ENCODE measurements at places on chromosomes 3 and 15.

DNA sequence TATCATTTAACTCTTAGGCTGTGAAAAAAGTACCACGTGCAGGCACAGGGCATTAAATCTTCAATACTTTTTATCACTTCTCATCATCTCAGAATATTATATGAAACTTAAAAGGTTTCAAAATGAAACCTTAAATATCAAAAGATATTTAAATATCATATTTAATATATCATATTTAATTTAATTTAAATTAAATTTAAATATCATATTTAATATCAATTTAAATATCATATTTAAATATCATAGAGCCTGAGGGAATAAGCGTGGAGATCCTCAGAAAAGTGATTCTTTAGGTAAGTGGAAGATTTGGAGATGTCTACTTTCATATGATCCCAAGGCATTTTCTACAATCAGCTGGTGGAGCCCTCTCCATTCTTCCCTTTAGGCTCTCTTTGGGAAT, 716.6 kb downstream of the OTOL1 start:
- no peak for DNase-seq

- DNase-seq: no peak
These were observed 197.9 kb downstream of the XXYLT1 start for GRCh38 chr3:195072916-195073564.

DNA sequence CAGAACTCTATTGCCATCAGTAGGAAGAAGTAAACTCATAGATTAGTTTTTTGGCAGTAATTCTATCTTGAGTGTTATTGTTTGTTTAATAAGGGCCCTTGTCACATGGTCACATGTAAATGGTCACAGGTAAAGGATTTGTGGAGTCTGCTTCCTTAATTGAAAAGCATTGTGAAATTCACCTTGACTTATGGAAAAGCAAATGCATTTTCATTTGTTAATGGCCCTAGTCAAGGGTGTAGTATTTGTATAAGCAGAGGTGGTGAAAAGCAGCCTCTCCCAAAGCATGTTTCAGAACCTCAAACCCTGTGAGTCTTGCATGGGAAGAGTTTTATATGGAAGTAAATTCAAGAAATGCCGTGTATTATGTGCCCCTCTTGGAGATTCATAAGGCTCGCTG, 197.5 kb upstream of the NR2E3 start:
- DNase-seq: no peak

DNA sequence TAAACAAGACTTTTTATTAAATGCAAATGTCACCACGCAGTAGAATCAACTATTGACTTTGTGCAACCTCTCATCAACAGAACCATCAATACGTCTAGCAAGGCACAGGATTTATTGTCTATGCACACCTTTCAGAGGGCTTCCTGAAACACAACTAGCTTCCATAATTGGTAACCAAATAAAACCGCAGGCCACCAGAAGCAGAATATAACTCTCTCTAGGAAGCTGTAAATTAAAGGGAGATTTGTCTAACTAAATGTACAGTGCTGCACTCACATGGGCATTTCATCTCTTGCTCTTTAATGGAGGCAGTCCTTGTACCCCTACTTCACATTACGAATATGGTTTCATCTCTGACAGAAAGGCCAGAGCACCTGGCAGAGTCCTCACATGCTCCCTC, 93.0 kb downstream of the FHIT start:
- no peak for DNase-seq

GRCh38 chr3:190825386-190826016, 37.0 kb downstream of the GMNC start:
- no peak for DNase-seq

- DNase-seq: peak; percentile 66
These were observed 625 bp upstream of the ELL3 start for GRCh38 chr15:43777267-43777914.

GRCh38 chr3:27571345-27571744, 87.2 kb upstream of the SLC4A7 start:
- no peak for DNase-seq

- no peak for DNase-seq
These were observed 30.5 kb upstream of the NOX5 start for GRCh38 chr15:68983961-68984481.

GRCh38 chr3:183308751-183309150, 55.7 kb downstream of the B3GNT5 start:
- no peak for DNase-seq

DNA sequence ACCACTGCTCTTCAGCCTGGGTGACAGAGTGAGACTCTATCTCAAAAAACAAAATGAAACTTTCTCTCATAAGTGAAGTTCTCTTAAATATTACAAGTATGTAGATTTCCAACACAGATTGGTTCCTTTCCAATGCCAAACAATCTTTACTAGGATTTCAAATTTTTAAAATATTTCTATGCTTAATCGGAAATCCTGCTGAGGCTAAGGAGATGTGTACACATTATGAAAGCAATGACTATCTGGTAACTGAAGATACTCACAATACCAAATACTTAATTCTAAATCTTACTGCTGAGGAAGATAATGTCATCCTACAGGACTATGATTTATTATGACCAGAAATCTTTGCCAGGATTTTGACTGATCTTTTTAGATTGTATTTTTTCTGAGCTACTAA, 255.6 kb upstream of the ZNF717 start:
- no peak for DNase-seq

GRCh38 chr3:111521891-111522290, 20.1 kb upstream of the CD96 start:
- DNase-seq: peak; percentile 34

DNA sequence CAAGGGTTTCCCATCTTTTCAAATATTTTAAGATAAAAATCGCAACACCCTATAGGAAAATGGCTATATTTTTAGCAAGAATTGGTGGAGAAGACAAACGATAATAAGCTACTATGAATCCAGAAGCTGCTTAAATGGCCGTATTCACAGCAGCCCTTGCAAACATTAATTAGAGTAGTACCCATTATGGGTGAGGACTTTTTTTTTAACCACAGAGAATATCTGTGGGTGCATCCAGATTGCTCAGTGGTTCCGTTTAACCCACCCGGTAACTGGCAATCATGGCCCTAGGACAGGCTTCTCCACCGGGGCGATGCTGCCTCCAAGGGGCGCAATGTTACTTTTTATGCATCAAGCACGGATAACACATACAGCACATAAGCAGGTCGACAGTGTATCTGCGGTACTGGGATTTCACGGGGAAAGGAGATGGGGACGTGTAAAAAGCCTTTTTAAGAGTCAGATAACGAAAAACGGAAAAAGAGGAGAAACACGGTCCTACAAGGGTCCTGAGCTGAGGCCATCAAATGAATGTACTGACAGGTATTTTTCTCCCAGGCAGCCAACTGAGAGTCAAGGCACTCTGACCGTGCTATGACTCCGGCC, 968 bp upstream of the TMEM266 start:
- DNase-seq: no peak

GRCh38 chr15:81304226-81304625, 19.7 kb downstream of the STARD5 start:
- DNase-seq: peak; percentile 29

DNA sequence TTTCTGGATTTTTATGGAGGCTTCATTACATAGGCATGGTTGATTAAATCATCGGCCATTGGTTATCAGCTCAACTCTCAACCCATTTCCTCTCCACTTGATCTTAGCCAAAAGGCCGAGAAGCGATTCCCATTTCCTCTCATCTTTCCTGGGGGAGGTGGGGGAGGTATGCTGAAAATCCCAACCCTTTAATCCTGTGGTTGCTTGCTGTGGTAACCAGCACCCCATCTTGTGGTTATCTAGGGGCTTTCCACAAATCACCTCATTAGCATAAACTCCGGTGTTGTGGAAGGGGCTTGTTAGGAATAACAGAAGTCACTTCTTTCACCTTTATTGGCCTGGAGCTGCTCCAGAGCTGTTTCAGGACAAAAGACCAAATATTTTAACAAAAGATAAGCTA, 20.9 kb downstream of the PDE8A start:
- no peak for DNase-seq

DNA sequence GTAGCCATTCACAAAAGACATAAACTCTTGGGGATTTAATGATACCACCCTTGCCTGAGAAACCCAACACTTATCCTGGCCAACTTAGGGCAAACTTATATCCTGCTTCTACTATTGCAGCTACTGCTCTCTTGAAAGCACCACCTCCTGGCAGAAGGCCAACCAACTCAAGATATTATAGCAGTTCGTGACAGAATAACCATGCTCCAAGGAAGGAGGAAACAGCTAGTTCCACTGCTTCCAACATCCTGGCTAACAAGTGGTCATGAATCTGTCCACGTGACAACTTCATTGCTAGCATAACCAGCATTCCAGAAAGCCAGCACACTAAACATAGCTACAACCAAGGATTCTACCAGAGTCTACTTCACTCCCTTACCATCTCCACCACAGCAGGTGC, 1037.5 kb downstream of the TBL1XR1 start:
- DNase-seq: no peak

DNA sequence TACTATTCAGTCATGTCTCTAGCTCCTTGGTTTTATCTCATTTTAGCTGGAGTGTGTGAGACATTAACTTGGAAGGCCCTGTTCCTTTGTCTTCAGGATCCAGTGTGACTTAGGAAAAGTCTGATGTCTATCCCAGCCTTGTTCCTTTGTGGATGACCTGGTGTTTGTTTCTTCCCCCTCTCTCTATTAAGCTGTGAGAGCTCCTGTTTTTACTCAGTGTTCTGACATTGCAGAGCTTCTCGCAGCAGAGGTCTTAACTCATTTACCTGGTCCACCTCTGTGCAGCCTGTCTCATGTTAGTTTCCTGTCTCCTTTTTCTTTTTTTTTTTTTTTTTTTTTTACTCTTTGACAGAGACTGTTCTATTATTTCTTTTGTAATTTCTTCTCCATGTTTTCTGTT, 43.1 kb downstream of the KLF13 start:
- DNase-seq: no peak

DNA sequence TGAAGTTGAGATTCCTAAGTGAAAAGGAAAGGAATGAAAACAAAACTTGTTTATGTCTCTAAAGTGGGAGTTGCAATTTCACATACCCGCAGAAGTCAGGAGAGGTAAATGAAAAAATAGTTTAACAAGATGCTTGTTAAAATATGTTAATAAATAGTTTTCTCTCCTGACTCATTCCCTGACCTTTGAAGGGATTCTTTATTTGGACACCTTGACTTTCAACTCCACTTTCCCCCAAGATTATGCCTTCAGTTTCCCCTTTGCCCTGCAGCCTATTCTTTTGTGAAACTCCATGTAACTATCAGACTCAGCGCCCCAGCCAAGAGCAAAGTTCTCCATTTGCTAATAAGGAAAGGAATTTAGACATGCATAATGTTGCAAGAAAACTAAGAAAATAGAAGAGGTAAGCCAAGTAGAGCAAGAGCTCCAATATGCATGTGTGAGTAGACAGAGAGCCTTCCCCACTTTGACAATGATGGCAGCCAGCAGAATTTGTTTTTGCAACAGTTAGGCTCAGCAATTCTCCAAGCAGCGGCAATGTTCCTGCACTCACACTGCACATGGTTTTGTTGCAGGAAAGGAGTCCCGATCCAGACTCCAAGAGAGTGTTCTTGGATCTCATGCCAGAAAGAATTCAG, 61.2 kb downstream of the CD200 start:
- peak; percentile 53 for DNase-seq

DNA sequence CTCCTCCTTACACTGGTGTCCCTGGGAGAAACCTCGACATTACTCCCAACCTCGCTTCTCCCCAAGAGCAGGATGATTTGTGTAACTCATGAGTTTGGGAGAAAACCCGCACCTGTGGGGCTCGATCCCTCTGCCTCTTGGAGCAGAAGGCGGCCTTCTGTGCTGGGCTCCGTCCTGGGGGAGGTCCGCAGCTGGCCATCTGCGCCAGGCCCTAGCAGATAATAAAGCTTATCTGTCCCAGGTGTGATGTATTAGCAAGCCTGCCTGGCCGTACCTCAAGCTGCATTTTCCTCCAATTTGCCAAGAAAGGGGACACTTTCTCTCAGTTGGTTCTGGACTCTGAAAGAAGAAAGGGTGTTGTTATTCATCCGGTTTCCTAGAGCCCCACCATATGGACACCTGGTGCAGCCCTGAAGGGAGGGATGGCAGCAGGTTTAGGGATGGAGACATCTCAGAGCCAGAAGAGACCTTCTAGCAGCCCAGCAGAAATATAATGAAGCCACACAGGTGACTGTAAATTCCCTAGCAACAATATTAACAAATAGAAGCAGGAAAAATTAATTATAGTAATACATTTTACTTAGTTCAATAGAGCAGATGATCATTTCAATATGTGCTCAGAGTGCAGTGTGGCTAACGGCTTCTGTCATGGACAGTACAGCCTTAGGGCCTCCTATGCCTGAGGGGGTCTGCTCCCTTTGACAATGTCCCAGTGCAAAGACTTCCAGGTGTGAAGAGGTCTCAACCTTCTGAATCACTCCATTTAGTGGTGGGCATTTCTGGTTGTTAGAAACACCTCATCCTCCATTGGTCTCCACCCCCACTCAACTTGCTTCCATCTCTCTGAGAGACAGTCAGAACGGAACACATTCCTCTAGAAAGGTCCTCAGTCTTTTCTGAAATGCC, 94.8 kb downstream of the CPN2 start:
- no peak for DNase-seq

- no peak for DNase-seq
These were observed 171.5 kb downstream of the NUP210 start for GRCh38 chr3:13248640-13249039.

- DNase-seq: peak; percentile 96
These were observed 27.5 kb downstream of the RARB start for GRCh38 chr3:25455441-25456132.

GRCh38 chr15:63223463-63223862, 34.1 kb downstream of the RAB8B start:
- no peak for DNase-seq
